ENCODE measurements at places on chromosomes 1 and 21.

DNA sequence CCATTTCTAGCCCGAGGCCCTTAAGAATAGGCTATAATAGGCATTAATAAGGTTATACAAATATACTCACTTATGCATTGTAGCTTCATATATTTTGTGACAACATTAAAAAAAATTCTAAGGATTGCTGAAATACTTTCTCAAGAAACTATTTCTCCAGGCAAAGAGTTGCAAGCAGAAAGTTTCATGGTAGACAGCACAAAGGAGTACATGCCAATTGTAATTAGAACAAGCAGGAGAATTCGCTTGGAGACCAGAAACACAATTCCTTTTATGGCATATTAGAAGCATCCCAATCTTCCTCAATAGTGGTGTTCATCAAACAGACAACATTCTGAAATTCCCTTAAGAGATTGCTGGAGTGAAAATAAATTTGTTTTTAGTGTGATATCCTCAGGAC lies 122.8 kb downstream of the CRB1 start:
- DNase-seq, result no peak

GRCh38 chr1:53107570-53108322 lies 34.7 kb downstream of the SLC1A7 start:
- DNase-seq, result no peak

- no peak for DNase-seq
These were observed 178.8 kb downstream of the KCNJ6 start for GRCh38 chr21:37737507-37737906.

DNA sequence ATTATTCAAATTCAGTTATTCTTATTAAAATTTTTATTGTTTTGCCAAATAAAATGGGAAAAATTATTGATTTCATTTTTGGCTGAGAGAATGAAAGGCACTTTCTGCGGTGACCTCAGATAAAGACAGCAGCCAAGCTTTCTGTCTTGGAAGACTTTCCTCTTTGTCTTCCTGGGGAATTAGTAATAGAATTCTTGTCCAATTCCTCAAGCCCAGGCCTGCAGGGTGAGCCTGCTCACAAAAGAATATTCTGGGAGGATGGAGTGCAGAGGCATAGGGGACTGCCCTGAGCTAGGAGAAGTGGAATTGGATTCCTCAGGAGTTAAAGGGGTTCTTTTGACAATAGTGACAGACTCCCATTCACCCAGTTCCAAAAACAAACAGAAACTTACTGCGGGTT lies 614.5 kb upstream of the ADGRL2 start:
- peak; percentile 43 for DNase-seq

DNA sequence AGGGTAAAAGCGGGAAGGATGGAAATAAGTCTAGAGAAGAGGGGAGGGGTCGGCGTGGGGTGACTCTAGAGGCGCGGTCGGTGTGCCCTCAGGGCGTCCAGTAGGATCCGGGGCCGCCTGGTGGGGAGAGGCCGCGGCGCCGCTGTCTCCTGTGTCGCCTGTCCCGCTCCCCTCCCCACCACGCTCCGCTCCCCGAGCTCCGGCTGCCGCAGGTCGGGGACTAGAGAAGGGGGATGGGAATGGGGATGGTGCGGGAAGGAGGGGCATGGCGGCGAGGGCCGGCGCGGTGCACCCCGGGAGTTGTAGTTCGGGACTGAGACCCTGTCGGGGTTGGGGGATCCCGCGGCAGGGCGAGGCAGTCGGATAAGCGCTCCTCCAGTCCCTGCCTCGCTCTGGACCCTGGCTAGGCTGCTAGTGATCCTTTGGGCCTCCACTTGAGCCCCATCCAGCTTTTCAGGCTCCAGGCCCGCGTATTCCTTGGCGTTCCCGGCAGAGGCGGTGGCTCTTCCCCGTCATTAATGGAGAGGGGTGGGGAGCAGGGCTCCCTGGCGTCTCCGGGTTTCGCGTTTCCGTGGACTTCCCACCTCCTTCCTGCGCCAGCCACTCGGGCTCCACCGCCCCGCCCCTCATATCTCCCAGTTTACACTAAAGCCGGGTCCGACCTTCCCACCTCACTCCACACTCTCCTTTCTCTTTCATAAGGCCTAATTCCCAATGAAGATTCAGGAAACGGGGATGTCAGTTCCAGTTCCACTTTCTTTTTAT lies at the start of gene ENTREP3:
ENTREP3 (minus strand) TSS at position 241 of the 765 bp plus-strand sequence. CDS start 606 bp downstream, outside the sequence.
- DNase-seq, result peak; percentile 93

DNA sequence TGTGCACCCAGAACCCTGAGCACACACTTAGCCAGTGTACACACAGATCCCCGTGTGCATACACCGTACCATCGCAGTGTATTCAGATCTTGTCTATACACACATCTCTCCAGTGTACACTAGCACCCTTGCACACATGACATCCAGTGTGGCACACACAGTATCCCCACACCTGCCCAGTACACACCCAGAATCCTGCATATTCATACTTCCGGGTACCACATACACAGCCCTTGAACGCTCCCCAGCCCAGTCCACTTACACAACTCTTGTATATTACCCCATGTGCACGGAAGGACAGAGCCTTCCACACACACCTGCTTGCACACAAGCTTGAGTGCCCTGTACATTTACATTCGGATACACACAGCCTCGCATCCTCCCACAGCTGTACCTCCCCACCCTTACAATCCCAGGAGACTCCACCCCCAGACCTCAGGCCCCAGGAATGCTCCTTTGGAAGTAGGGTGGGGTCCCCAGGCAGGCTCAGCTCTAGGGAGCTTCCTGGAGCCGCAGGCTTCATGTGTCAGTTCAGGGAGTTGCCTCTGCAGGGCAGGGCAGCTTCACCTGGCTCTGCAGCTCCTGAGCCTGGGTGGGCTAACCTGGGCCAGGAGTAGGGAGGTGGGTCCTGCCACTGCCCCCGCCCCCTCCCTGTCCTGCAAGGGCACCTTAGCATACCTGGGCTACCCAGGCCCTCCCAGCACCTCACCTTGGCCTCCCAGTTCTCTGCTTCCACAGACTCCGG lies 46.2 kb downstream of the AHDC1 start:
- no peak for DNase-seq

- no peak for DNase-seq
These were observed 598.8 kb downstream of the PLPP3 start for GRCh38 chr1:55980582-55980981.

All from GM03348 (cell line).